AG04449 (cell line): ENCODE measurements at places on chromosomes 2 and 18.

- no peak for DNase-seq
Measured at GRCh38 chr2:158199928-158200650, 98.4 kb downstream of the UPP2 start.

- DNase-seq, result no peak
Measured at GRCh38 chr2:44166096-44166495, 2.6 kb upstream of the PPM1B start.

GRCh38 chr2:196804381-196804780 lies 4.8 kb downstream of the C2orf66 start:
- DNase-seq, result no peak

DNA sequence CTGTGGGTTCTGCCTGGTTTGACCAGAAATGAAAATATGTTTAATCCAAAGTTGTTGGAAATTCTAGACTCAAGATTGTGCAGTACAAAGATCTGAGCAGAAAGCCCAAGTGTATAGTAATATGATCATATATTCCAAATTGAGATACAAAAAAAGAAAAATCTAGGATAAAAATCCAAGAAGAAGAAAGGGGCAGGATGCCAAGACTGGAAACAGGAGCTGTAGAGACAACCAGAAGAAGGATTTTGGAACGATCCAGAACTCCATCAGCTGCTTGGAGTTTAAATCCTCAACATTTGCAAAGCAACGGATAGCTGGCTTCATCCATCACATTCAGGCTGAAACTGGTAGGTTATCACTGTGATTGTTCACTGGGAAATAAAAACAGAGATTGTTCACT lies 333.6 kb upstream of the UBE2E3 start:
- DNase-seq, result no peak

DNA sequence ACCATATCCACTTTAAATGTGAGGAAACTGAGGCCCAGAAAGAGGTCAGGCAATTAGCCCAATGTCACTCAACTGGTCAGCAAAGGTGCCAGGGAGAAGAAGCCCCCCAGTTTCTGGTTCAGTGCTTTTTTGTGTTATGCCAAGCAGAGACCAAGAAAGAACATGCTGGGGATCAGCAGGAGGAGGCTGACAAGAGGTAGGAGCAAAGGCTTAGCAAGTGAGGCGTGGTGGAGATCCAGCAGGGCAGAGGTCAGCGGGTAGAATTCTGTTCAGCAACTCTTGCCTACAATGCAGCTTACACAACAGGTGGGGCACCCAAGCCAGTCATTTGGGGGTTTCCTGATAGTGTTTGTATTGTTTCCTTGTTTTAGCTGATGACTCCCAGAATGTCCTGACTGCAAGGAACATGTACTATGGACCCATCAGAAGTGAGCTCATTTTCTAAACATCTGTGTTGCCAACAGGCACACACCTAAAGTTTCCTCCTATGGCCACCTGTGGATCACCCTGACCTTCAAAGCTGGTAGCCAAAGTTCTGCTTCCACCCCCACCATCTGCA lies 28.2 kb downstream of the LPIN2 start:
- DNase-seq, result no peak

- DNase-seq, result no peak
Measured at GRCh38 chr2:148994341-148994740, 44.2 kb upstream of the LYPD6B start.

DNA sequence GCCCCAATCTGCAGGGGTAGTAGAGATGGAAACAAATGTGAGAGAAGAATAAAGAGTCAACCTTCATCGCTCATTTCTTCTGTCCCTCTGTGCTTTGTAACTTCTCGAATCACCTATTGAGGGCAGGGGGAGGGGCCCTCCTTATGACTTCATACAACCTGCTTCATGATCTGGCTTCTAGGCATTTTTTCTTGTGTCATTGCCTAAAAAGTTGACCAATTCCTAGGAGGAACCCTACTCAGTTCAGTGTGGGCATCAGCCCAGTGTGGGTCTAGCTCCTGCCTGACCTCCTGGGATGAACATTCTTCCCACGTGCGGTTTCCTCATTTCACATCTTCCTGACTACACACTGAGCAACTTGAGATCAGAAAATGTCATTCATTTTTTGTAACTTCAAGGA lies 46.3 kb upstream of the CREB1 start:
- no peak for DNase-seq

- DNase-seq, result no peak
Measured at GRCh38 chr2:240762249-240762648, 57.8 kb downstream of the KIF1A start.

DNA sequence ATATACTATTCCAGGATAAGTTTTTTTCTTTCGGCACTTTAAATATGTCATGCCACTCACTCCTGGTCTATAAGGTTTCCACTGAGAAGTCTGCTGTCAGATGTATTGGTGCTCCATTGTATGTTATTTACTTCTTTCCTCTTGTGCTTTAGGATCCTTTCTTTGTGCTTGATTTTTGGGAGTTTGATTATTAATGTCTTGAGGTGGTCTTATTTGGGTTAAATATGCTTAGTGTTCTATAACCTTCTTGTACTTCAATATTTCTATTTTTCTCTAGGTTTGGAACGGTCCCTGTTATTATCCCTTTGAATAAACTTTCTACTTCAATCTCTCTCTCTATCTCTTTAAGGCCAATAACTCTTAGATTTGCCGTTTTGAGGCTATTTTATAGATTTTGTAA lies 28.3 kb downstream of the STPG4 start:
- DNase-seq, result no peak

- DNase-seq, result no peak
Measured at GRCh38 chr18:48084858-48085257, 154.4 kb upstream of the SMAD2 start.

GRCh38 chr2:28334527-28334894 lies 58.1 kb upstream of the FOSL2 start:
- no peak for DNase-seq

DNA sequence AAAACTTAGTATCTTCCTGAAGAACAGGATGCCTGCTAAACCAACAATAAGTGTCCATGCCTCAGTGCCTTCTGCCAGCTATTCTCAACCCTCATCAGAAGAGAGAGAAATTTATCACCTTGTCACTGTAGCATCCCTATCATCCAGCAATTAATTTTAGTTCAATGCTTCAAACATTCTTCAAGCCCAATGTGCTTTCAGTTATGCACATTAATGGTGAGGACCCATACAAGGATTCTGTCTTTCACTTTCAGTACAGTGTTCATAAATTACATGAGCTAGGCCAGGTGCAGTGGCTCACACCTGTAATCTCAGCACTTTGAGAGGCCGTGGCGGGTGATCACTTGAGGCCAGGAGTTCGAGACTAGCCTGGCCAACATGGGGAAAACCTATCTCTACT lies 47.0 kb upstream of the MSH6 start:
- DNase-seq, result no peak

DNA sequence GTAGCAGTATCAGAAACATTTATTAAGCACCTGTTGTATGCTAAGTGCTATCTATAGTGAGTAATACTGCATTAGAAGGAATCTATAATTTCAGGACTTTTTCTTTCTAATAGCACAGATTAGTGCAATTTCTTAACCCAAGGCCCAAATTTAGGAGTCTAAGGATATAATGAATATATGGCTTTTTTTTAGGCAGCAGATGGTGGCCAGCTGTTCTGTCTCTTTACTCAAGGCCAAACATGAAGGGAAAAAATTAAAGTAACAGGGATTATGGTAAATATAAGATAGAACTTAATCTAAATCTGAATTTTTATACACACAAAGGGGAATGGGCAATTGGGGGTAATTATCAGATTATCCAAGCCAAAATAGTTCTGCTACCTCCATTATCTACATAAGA lies 230.6 kb upstream of the SP5 start:
- no peak for DNase-seq
